Panc1 (cell line): ENCODE measurements at places on chromosomes 4 and X. TPM values are rescaled to one million over a fixed set of nuclear protein-coding genes. Genes with fewer than 3 reads are reported as not detected.

Gene DHX15
- total RNA-seq, result 118 TPM

GRCh38 chrX:39765327-39765726, 332.4 kb downstream of the BCOR start:
- no peaks in the 10 kb centered on the region for H3K27me3 ChIP-seq
- no peak for DNase-seq

Gene ARMCX4
- 5.0 TPM for total RNA-seq

DNA sequence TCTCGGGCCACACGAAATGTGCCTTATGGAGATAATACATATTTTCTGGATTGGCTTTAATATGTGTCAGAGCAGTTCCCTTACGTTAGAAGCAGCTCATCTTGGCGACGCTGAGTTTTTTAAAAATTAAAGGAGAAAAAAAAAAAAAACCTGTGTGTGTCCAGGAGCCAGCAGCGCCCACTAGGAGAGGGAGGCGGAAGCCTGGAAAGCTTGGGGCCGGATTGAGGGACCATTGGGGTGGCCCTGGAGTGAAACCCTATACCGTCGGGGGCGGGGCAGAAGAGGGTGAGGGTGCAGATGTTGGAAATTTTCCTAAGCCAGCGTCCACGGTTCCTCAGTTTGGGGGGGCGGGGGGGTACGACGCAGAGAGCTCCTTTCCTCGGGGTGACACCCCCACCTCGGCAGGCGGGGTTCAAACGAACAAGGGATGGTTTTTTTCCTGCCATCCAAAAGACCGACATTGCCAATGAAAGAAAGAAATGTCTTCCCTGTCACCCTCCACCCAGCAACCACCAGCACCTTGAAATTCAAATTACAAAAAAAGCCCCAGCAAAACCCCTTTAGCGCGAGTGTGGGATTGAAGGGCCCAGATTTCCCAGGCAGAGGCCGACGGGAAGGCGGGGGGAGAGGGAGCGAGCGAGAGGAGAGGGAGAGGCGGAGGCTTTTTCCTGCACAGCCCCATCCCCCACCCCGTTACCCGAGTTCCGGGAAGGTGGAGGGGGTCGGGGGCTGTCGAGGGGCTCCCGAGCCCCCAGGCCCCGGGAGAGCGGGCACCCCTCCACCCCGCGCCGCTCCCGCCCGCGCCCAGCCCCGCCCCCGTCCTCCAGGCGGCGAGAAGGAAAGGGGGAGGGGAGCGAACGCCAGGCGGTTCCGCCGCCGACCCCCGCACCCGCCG, 859 bp downstream of the SMARCA1 start:
- H3K27me3 ChIP-seq, result no peaks in the 10 kb centered on the region
- no peak for DNase-seq
- peaks cover 4% of the 10 kb centered on the region; the same call in 1 of the 2 replicates for H3K36me3 ChIP-seq
- peaks cover 17% of the 10 kb centered on the region for H3K4me1 ChIP-seq
- peak overlapping the region; percentile 91 for H3K27ac ChIP-seq

GRCh38 chr4:3680656-3681055, 85.5 kb upstream of the ADRA2C start:
- no peaks in the 10 kb centered on the region for H3K27me3 ChIP-seq
- no peak for DNase-seq
- H3K4me3 ChIP-seq, result no peak overlapping the region
- no peak overlapping the region for H3K27ac ChIP-seq
- no peaks in the 10 kb centered on the region for H3K4me1 ChIP-seq
- H3K36me3 ChIP-seq, result no peaks in the 10 kb centered on the region

DNA sequence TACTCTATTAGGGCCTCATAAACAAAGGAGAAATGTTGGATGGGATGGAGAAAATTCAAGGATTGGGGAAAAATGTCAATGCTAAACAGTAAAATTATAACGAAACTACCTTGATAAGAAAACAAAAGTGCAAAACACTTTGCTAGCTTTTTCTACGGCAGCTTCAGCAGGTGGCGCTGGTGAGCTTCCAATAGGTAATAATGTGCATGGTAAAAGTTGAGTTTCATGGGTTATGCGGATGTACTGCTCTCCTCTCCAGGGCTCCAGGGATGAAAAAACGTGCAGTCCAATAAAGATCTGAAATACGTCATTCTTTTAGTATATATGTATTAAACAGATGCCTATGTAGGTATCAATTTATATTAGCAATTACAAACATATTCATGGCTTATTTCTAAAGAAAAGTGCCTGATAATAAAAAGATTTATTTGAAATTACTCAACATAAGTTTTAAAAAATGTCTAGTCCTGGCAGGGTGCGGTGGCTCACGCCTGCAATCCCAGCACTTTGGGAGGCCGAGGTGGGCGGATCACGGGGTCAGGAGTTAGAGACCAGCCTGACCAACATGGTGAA, 239.6 kb downstream of the GRXCR1 start:
- DNase-seq, result no peak
- H3K36me3 ChIP-seq, result no peaks in the 10 kb centered on the region
- no peak overlapping the region for H3K27ac ChIP-seq
- H3K27me3 ChIP-seq, result no peaks in the 10 kb centered on the region
- no peak overlapping the region for H3K4me3 ChIP-seq
- H3K4me1 ChIP-seq, result no peaks in the 10 kb centered on the region

DNA sequence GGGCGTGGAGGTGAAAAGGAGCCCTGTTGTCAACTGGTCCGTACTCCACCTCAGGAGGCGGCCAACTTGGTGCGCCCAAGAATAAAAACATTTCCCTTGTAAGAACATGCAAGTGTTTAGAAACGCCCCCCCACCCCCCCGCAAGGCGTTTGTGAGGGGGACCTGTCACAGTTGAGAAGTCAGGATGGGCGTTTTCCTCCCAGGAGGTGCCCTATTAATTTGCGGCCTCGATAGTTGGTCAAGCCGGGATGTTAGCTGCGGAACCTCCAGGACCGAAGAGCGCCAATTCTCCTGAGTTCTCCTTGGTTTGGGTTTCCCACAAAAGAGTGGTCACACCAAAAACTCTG, 651 bp upstream of the SAP30 start:
- H3K4me3 ChIP-seq, result peak overlapping the region; percentile 99
- H3K4me1 ChIP-seq, result no peaks in the 10 kb centered on the region
- peaks cover 5% of the 10 kb centered on the region for H3K36me3 ChIP-seq

GRCh38 chr4:105291925-105292324, 145.2 kb downstream of the TET2 start:
- no peak for DNase-seq
- no peaks in the 10 kb centered on the region for H3K27me3 ChIP-seq
- no peak overlapping the region for H3K27ac ChIP-seq
- H3K4me1 ChIP-seq, result no peaks in the 10 kb centered on the region
- no peaks in the 10 kb centered on the region for H3K36me3 ChIP-seq
- no peak overlapping the region for H3K4me3 ChIP-seq

GRCh38 chr4:119125931-119126330, 9.7 kb upstream of the MYOZ2 start:
- H3K4me3 ChIP-seq, result no peak overlapping the region
- no peaks in the 10 kb centered on the region for H3K36me3 ChIP-seq
- no peak for DNase-seq
- H3K4me1 ChIP-seq, result no peaks in the 10 kb centered on the region
- H3K27me3 ChIP-seq, result no peaks in the 10 kb centered on the region

Gene SNCA
- total RNA-seq, result 6.0 TPM

- no peak for DNase-seq
- no peaks in the 10 kb centered on the region for H3K27me3 ChIP-seq
- H3K4me1 ChIP-seq, result no peaks in the 10 kb centered on the region
- H3K27ac ChIP-seq, result no peak overlapping the region
Observed at GRCh38 chrX:88416965-88417364, 330.1 kb upstream of the CPXCR1 start.

GRCh38 chrX:138034136-138034535, 468.2 kb downstream of the ZIC3 start:
- no peak for DNase-seq
- H3K36me3 ChIP-seq, result no peaks in the 10 kb centered on the region
- H3K4me3 ChIP-seq, result no peak overlapping the region
- no peaks in the 10 kb centered on the region for H3K27me3 ChIP-seq
- no peaks in the 10 kb centered on the region for H3K4me1 ChIP-seq
- no peak overlapping the region for H3K27ac ChIP-seq

DNA sequence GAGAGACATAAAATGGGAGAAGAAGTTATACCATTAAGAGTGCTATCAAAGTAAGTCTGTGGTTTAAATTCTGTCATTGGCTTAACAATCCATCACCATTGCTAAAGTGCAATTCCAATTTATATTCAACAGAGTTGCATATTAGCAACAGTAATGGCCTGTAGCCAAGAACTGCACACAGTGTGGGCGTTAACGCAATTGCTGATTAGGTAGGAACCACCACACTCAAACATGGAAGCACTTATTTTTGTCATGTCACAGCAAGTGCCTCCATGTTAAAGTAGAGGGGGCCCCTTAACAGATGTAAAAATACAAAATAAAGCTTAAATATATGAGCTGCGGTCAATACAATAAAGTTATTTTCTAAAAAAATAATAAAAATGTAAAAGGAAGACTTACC, 10.8 kb downstream of the LARP7 start:
- no peak for DNase-seq
- no peaks in the 10 kb centered on the region for H3K27me3 ChIP-seq
- no peak overlapping the region for H3K4me3 ChIP-seq
- H3K4me1 ChIP-seq, result no peaks in the 10 kb centered on the region
- H3K27ac ChIP-seq, result no peak overlapping the region
- peaks cover 43% of the 10 kb centered on the region for H3K36me3 ChIP-seq

Gene PHOX2B
- not detected for total RNA-seq

DNA sequence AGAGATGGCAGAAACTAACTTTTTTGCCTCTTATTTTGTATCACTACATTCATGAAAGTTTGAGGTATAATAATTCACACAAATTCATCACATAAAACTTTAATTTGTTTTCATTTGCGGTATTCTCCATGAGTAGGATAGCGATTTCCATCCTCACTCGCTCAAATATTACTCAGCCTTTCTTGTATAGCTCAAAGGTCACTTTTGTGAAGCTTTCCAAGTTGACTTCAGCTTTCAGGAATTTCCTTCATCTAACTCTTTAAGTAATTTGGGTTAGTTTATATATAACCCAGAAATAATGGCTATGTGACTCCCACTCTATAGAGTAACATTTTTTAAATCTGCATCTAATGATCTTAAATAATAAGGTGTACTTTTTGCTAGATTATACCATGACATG, 314.4 kb downstream of the IL1RAPL1 start:
- no peaks in the 10 kb centered on the region for H3K36me3 ChIP-seq
- H3K4me1 ChIP-seq, result no peaks in the 10 kb centered on the region
- DNase-seq, result no peak
- H3K27me3 ChIP-seq, result no peaks in the 10 kb centered on the region

DNA sequence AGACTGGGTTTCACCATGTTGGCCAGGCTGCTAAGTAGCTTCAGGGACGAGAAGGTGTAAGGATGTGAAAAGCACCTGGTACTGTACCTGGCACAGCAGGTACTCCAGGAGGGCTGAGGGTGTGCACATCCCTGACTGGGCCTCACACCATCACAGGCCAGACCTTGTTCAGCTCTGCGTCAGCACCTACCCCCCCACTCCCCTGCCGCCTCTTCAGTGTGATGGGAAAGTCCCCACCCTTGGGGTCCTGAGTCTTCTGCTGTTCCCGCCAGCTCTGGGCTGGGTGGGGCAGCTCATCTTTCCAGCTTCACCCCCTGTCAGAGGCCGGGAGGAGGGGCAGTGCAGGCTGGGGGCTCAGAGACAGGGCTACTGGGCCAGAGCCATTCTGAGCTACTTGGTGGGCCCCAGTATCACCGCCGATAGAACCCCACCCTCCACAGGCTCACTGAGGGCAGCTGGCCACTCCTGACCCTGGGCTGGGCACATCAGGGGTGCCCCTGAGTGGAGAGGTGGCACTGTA, 6.7 kb upstream of the SH3BP2 start:
- peaks cover 11% of the 10 kb centered on the region for H3K4me1 ChIP-seq
- H3K36me3 ChIP-seq, result no peaks in the 10 kb centered on the region
- no peak overlapping the region for H3K4me3 ChIP-seq
- no peaks in the 10 kb centered on the region for H3K27me3 ChIP-seq
- no peak for DNase-seq

Gene DUX4
- total RNA-seq, result not detected

Gene GRK4
- total RNA-seq, result 2.5 TPM
